SK-MEL-5 (cell line): ENCODE measurements at places on chromosomes 16 and 17. TPM values are rescaled to one million over a fixed set of nuclear protein-coding genes. Genes with fewer than 3 reads are reported as not detected.

DNA sequence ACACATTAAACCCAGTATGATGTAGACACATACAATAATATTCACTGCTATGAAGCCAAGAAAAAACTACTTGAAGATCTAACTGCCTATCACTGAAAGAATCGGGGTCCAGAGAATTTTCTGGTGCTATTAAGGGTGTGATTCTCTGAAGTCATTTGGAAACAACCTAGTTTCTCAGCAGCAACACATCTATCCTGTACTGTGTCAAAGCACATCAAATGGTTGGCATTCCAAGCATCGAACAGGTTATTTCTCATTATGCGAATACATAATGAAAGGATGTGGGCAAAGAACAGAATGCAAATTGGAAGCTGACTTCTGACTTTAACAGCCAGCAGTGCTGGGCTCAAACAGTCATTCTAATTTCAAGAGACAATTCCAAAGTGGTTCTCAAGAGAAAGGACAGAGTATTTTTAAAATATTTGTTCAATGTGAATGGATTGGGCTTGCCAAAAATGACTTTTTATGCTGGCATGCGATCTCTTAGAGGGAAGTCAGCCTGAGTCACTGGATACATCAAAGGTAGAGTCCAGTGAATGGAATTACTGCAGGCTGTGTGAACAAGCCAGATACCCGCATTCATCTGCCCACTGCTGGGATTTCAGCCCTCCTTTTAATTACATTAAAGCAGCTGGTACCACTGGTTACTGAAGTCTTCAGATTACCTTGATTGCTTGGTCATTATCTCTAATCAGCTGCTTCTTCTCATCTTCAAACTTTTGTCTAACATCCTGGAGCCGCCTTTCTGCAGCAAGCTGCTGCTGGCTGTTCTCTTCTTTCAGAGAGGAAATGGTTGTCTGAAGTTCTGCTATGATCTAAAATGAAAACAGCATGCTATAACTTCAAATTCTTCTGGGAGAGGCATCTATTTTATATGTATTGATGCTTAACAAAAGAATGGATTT, 181.2 kb upstream of the AXIN2 start:
- no peak for DNase-seq

GRCh38 chr17:79164408-79164807, 89.8 kb downstream of the ENGASE start:
- no peak for DNase-seq

DNA sequence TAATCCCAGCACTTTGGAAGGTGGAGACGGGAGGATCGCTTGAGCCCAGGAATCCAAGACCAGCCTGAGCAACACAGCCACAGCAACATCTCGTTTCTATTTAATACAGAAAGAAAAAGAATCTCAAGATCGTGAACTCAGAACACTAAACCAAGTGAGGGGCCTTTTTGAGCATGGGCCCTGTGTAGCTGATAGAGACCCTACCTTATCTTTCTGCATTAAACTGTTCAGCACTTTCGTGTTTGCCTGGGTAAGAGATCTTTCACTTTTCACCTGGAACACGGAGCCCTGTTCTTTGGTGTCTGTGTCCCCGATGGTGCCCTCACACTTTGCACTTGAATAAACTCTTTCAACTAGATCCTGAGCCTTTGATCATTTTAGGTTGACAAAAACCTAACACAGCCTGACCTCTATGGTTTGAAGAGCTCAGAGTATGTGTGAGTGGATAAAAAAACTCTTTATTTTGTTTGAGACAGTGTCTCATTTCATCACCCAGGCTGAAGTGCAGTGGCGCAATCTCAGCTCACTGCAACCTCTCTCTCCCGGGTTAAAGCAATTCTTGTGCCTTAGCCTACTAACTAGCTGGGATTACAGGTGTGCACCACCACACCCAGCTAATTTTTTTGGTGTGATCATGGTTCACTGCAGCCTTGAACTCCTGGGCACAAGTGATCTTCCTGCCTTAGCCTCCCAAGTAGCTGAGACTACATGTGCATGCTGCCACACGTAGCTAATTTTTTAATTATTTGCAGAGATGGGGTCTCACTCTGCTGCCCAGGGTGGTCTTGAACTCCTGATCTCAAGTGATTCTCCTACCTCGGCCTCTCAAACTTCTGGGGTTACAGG, 83.8 kb upstream of the GRIN2A start:
- no peak for DNase-seq

The MYCBPAP gene
- total RNA-seq = 0.32 and 1.5 TPM in 2 replicates

- peak; percentile 27 for DNase-seq
Observed at GRCh38 chr16:69187446-69188235, 677 bp downstream of the SNTB2 start.

GRCh38 chr16:51801635-51802034, 650.6 kb upstream of the SALL1 start:
- DNase-seq = no peak

GRCh38 chr17:70017112-70017511, 57.9 kb upstream of the KCNJ16 start:
- DNase-seq = no peak

DNA sequence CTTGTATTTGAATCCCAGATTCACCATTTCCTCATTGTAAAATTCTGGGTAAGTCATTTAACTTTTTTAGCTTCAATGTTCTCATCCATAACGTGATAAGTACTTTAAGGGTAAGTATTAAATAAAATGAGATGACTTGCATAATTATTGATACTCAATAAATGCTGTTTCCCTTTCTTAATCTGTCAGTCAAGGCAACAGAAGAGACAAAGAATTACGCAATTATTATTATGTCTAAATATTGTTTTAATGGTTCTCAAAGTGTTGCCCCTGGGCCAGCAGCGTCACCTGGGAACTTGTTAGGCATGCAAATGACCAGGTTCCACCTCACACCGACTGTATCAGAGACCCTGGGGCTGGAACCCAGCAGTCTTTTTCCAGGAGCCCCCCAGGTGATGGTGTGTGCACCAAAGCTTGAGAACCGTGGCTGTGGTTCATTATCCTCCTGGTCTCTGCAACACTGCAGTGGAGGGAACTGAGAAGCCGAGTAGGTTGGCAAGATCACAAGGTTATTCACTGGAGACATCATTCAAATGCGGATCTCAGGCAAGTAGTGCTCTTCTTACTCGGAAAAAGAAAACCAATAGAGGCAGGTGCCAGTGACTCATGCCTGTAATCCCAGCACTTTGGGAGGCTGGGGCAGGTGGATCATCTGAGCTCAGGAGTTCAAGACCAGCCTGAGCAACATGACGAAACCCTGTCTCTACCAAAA, 43.5 kb downstream of the LYRM9 start:
- no peak for DNase-seq

DNA sequence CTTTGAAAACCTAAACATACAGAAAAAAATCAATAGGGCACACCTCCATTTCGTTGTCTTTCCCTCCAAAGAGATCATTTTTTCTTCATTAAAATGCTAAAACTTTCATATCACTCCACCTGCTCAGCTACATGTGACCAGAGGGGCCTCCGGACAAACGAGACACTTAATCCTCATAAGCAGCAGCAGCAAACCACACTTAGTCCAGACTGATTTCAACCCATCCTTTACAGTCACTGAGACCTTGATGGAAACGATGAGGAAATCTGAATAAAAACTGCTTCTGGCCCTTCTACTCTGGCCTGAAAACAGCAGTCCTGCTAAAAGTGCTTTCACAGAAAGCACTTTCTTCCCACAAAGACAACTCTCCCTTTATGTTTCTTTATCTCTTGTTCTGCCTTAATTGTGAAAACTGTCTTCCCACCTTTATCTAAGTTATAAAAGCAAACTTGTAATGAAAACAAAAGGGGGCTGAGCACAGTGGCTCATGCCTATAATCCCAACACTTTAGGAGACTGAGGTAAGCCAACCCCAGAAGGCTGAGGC, 4.6 kb downstream of the ANKRD11 start:
- DNase-seq = no peak

The TBC1D3 gene
- not detected in 2 replicates for total RNA-seq

- DNase-seq = no peak
Observed at GRCh38 chr17:76597156-76598003, 11.7 kb upstream of the ST6GALNAC2 start.

GRCh38 chr17:82985428-82985805, 94.0 kb upstream of the METRNL start:
- DNase-seq = no peak

- DNase-seq = no peak
Observed at GRCh38 chr17:28290703-28291102, 28.3 kb upstream of the TMEM97 start.

DNA sequence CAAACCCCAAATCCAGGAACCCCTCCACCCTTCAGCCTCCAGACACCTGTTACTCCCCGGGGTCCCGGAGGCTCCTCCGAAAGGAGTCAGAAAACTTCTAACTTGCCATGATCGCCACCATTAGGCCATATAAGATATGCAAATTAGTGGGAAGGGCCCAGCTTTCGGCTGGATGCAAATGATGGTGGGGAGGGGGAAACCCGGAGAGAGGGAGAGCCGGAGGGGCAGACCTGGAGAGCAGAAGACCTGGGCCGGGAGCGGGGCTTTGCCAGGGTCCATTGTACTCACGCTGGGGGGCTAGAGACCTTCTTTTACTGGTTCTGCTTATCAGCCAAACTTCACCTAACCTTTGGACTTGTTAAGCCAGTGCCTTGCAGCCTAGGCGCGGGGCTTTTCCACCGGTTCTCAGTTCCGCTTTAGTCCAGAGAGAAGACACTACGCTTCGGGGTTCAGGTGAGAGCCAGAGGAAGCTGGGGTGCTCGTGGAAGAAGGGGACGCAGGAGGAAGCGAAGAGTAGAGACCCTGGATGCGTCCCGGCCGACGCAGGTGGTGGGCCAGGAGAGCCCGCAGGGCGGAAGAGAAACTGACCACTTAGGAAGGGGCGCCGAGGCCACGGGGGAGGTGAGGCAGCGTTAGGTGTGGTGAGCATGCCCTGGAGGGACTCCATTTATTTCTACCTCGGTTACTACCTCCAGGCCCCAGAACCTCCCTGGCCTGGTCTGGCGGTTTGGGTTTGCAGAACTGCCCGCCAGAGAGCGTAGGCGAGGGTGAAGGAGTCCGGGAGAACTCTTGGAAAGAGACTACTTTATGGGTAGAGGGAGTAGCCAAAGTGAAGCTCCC, at the start of gene HNF1B:
Gene HNF1B (minus strand): TSS at position 99 of the 840 bp plus-strand sequence. CDS start 175 bp downstream, outside the sequence.
- DNase-seq = no peak

DNA sequence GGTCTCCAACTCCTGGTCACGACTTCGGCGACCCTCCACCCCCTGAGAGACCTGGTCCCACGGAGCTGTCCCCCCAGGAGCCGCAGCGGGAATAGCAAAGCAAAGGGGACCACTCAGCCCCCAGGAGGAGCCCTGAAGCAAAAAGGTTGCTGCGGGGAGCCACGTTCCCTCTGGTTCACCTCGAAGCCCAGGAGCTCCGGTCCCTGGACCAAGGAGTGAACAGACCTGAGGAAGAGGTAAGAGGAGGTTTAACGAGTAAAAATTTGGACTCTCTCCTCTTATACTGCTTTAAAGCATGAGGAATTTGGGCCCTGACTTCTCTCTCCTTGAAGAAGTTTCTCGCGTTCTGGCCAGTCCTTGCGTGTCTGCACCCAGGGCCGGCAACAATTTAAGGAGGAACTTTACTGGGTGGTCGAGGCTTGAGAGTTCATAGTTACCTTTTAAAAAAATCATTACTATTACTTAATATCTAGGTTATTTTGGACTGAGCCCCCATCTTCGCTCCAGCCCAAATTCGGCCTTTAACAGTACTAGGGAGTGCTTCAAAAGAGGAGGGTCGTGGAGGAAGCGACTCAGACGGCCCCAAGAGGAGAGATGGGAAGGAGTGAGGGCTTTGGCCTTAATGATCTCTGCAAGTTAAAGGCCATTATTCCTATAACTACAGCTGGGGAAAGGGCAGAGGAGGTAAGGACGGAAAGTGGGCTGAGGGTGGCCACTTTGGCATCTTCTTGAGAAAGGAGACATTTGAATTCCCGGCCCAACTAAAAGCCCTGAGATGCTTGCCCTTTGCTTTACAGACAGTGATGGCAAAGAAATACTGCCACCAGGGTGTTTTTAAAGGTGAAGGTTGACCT, 16.9 kb upstream of the HOXB9 start:
- DNase-seq = no peak

- DNase-seq = no peak
Observed at GRCh38 chr16:81493755-81494433, 49.3 kb downstream of the CMIP start.

- DNase-seq = no peak
Observed at GRCh38 chr17:66627985-66628384, 206.9 kb upstream of the CACNG5 start.

DNA sequence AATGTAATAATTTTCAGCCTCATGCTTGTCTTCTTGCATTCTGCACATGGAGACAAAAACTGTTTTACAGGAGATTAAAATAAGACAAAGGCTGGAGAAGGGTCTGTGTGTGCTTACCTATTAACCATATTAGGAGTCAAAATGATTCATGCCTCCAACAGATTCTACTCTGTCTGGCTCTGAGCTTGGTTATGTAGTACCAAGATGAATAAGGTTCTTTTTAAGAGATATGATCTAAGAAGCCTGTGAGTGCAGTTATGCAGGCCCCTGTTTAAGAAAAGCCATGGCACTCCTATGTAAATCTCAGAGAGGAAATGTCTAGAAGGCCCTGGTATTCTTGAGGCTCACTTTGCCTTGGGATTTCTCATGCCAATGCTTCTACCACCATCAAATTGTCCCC, 486.6 kb upstream of the CDH11 start:
- no peak for DNase-seq

DNA sequence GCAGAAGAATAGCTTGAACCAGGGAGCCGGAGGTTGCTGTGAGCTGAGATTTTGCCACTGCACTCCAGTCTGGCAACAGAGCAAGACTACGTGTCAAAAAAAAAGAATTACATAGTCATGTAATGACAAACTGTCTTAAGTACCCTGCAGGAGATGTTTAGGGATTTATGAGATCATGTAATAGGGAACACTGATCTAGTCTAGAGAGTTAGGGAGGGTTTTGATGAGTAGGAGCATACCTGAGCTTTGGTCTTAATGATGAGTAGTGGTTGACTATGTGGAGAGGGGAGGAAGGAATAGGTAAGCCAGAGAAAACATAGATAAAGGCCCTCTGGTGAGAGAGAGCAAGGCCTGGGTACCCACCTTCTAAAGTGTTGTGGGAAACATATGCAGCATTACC, 30.1 kb upstream of the NF1 start:
- no peak for DNase-seq

The CHST5 gene
- 0.08 TPM in 1 of 2 replicates, not detected in the other for total RNA-seq

DNA sequence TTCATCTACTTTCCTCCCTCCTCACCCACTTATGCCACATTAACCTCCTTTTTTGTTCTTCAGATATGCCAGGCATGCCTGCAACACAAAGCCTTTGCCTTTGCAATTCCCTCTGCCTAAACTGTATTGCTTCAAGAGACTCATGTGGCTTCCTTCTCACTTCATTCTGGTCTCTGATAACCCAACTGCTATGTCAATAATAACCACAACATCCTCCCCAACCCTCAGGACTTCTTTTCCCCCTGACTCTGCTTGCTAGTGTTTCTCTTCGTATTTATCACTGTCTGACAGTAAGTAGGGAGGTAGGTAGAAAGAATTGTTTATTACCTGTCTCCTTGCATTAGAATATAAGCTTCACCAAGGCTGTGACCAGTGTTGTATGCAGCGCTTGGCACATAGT, 22.4 kb downstream of the RBL2 start:
- no peak for DNase-seq

The RNF167 gene
- 30.6 and 38.3 TPM in 2 replicates for total RNA-seq

- no peak for DNase-seq
Observed at GRCh38 chr17:4345581-4346252, 20.8 kb downstream of the UBE2G1 start.

- DNase-seq = no peak
Observed at GRCh38 chr17:17088541-17089525, 46.6 kb downstream of the MPRIP start.

The MCRIP1 gene
- 144 and 162 TPM in 2 replicates for total RNA-seq
